ENCODE measurements at places on chromosomes 6 and 20.

DNA sequence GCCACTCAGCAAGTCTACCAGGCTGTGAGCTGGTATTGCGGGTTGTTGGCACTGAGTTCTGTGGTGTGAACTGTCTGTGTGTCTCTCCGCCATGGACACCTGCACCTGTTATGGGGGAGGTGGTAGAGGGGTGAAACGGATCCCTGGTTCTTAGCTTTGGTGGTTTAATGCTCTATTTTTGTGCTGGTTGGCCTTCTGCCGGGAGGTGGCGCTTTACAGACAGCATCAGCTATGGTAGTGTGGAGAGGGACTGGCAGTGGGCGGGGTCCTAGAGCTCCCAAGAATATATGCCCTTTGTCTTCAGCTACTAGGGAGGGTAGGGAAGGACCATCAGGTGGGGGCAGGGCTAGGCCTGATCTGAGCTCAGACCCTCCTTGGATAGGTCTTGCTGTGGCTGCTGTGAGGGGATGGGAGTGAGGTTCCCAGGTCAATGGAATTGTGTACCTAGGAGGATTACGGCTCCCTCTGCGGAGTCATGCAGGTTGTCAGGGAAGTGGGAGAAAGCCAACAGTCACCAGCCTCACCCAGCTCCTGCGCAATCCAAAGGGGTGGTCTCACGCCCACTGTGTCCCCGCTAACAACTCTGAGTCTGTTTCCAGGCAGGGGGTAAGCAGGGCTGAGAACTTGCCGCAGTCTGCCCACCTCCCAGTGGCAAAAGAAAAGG is 154.3 kb downstream of the CCDC170 start:
- peak; percentile 39 for DNase-seq

- no peak for DNase-seq
Measured at GRCh38 chr6:15501826-15502445, 160.9 kb downstream of the DTNBP1 start.

DNA sequence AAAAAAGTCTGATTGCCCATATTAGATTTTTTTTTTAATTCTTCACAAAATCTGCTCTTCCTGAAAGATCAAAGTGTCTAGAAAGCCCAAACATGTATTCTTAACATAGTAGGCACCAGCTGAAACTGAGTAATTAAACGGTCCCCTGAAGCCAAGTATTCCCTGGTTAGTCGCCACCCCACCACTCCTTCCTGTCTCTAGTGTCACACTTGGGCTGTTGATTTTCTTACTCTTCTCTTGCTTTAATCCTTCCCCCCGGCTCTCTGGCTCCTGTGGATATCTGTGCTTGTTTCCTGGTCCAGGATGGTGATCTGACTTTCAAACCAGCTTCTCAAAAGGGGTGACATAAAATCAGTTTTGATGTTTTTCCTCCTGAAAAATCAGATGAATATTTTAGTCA is 162.9 kb downstream of the QKI start:
- DNase-seq, result no peak

GRCh38 chr6:26249707-26249956 is 115.4 kb upstream of the BTN3A2 start:
- no peak for DNase-seq

DNA sequence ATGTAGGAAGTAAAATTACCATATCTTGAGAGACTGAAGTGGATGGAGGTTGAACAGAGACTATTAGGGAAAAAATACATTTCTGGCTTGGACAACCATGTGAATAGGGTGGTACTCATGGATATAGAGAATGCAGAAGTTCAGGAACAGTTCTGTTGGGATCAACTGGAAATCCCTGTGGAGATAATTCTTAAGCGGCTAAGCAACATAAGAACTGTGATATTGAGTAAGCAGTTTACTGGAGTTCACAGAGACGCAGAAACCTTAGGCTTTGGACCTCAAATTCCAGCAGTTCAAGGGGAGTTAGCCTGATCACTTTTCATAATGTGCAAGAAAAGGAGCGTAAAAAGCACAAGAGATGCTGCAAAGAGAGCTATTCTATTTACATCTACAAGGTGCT is 23.6 kb upstream of the SLC17A4 start:
- no peak for DNase-seq

DNA sequence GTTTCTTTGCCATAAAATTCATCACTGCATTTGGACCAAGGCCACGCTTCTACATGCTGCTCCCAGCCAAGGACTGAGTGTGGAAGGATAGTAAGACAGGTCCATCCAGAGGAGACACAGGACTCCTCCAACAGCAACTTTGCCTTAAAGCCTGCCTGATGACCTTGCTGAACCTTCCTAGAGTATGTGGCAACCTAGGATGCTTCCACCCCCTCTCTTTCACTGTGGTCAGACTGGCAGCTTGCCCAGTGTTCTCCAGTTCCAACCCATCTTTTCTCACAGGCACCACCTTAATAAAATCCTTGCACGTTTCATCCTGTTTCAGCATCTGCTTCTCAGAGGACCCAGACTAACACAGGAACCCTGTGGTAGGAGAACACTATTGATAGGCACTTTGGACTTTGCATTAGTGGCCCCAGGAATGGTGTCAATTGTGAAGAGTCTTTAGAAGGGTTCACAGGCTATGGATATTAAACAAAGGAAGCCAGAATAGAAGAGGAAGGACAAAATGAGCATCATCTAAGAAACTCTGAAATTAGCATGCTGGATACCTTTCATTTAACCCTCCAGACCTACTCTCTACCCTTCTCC is 2.4 kb upstream of the PKHD1 start:
- DNase-seq, result no peak

DNA sequence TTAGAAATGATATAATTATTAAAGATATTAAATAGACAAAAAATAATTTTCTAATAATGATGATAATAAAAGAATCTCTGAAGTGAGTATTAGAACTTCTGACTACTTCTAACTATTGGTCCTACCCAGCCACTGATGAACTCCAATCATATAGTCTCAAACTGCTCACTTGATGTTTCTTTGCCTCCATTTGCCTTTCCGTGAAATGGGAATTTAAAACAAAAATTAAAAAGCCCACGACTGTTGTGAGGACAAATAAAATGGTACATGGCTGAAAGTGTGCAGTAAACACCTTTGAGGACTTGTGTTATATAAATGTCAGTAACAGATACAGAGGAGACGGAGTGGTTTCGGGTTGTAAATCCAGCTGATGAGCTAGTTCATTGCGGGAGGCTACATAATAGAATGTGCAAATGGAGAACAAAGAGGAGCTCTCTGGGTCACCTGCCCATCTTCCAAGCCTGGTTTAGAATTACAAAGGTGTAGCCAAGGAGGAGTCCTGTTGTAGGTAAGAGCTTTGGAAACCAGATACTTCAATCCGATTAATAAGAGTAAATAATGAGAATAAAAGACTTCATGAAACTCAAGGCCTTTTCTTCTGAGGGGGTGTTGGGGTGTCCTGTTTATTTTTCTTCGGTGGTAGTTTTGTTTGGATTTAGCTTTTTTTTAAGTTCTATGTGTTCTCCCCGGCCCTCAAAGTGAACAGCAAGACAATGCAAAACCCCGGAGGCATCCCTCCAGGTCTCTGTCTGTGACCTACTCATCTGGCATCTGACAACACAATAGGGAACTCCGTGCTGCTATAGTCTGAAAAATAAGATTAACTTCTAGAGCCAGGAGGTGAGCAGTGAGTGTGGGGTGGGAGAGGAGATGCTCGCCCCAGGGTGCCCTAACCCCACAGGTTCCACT is 4.4 kb upstream of the PXDC1 start:
- no peak for DNase-seq

GRCh38 chr6:16238963-16239797 is 793 bp downstream of the GMPR start:
- DNase-seq, result no peak

DNA sequence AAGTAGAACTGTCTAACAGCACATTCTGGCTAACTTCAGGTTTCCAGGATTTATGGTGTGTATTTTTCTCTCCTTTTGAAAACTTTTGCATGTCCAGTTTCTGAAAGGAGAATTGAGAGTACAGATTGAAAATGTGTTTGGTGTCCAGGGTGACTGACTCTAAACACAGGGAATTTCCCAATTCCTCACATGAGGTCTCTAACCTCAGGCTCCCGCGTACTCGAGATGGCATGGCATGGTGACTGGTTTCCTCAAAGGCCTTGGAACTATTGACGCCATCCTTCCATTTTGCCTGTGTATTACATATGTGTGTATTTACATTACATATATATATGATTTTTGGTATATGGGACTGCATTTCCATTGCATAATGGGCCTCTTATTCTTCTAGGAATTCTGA is 52.5 kb downstream of the PRND start:
- no peak for DNase-seq

DNA sequence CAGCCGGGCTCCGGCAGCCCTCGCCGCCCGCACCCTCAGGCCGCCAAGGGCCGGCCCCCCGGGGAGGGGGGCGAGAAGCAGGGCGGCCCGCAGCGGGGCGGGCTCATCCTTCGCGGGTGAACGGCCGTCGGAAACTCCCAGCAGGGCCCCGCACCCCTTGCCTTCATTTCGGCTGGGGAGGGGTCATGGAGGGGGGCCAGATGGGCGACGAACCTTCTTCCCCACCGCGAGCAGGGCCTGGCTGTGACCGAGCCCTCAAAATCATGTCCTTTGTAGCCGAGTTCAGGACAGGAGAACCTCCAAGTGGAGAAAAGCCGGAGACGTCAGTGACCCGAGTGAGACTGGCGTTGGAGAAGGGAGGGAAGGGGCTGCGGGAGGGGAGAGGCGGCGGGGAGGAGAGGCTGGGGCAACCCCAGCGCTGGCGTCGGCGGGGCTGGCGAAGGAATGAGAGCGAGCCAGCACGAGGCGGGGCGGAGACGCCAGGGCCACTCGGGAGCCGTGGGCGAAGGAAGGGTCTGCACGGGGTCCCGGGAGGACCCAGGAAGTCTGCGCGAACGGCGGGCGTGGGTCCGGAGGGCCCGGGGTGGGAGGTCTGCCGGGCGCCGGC is 571 bp upstream of the FOXC1 start:
- DNase-seq, result peak; percentile 54

DNA sequence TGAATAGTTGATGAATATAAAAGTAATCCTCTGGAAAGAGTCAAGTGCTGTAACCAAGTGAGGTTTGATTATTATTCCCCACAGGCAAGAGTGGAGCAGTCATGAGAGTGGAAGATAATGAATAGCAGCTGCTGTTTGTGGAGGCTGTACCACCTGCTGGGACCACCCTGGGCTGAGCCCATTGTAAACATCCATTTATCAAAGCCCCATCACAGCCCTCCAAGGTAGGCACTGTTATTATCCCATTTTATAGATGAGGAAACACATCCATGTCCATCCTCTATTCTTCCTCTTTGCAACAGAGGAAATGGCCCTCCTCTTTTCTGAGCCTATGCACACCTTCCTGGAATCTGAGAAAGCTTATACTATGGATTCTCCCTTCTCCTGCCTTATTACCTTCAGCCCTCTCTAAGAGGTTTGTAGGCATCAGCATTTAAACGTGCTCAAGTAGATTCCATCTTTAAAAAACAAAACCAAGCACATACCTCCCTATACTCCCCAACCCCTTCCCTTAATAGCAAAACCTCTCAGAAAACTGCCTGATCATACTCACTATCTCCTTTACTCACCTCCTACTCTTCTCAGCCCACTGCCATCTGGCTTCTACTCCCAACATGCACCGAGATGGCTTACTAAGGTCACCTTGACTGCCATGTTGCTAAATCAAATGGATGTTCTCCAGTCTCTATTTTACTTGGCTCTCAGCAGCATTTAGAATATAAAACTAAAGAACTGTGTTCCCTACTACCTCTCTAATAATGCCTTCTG is 37.1 kb downstream of the CDH22 start:
- no peak for DNase-seq

DNA sequence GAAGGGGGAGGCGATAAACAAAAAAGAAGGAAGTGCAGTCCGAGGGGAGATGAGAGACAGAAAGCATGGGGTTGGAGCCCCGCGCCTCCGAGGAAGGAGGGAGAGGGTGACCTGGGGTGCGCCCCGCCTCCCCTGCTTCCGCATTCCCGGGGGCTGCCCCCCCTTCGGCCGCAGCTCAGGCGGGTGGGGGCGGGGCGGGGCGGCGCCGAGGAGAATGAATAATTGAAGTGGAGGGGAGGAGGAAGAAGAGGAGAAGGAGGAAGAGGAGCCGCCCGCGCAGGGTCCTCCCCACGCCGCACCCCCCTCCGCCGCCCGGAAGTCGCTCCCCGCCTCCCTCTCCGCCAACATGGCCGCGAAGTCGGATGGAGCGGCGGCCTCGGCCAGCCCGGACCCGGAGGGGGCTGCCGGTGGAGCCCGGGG is at the start of gene XKR7:
XKR7 (plus strand) TSS at position 322 of the 420 bp plus-strand sequence; CDS start at position 347, 25 bp downstream.
- DNase-seq, result no peak

DNA sequence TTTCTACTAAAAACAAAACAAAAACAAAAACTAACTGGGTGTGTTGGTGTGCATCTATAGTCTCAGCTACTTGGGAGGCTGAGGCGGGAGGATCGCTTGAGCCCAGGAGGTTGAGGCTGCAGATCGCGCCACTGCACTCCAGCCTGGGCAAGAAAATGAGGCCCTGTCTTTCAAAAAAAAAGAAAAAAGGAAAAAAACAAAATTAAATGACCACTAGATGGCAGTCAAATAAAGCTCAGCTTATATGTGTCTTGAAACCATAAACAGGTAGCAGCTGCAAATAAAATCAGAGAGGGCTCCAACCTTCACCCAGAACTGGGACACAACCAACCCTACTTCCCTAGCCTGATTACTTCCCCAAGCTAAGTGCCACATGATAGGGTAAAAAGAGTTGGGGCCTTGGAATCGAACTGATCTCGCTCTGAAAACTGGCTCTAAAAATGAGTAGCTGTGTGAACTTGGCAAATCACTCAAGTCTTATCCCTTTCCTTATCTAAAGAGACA is 67.1 kb upstream of the ADGRF4 start:
- DNase-seq, result peak; percentile 53

GRCh38 chr6:90154755-90155470 is 141.7 kb downstream of the BACH2 start:
- DNase-seq, result no peak

DNA sequence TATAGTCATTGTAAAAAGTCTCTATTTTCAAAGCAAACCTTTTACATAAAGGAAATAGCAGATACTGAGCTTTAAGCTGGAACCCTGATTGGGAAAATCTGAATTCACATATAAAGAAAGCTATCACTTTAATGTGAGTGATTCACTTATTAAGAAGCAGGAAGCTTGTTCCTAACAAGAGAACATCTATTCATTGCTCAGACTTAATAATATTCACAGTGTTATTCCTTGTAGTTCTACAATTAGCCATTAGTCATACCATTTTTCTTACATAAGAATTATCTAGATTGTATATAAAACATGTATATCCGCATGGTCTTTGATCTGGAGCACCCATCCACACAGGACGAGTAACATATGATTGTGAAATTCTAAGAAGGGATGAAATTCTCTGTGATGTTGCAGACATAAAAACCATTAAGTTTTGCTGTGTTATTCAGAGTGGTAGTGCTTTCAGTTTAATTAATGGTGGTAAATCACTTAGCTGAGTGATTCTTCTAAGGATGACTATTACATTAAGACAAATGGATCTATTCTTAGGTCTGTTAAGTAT is 71.1 kb upstream of the FOXQ1 start:
- DNase-seq, result no peak

DNA sequence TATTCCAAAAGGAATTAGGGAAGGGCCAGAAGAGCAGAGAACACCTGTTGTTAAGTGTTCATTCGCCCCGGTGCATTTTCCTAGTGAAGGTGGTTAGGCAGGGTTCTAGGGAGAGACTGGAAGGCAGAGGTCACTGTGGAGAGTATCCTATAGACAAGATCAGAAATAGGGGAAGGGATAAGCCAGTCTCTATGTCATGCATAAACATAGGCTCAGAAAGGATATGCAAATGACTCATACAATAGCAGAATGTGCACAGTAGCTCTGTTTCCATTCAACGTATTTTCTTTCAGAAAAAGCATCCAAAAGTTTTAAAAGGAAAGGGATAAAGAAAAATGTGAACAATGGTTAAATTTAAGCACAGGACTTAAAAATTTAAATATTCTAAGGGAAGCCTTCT is 47.4 kb downstream of the BMP6 start:
- DNase-seq, result no peak
